ENCODE measurements at places on chromosomes 7 and 10.
A peak's percentile ranks its signal among the peaks of the same experiment; 100 is the strongest.

GRCh38 chr10:31871266-31872065 lies 57.2 kb downstream of the ARHGAP12 start:
- DNase-seq: no peak

GRCh38 chr7:80707318-80707717 lies 68.9 kb downstream of the CD36 start:
- DNase-seq: peak; percentile 60

DNA sequence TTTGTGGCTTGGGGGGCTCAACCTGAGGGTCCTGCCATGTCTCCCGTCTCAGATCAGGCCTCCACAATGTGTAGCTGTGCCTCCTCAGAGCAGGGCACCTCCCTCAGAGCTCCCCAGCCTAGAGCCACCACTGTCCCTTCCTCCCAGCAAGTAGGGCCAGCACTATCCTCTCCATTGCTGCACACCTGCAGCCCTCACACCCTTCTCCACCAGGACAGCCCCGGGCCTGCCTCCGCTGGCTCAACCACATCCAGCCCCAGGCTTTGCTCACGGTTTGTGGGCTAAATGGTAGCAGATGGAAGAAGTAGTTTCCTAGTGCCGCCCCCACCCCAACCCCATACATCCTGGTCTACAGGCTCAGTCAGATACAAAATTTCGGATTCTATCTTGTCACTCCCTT lies 10.1 kb downstream of the NFKB2 start:
- no peak for DNase-seq

GRCh38 chr7:133135451-133135850 lies 53.6 kb upstream of the CHCHD3 start:
- DNase-seq: peak; percentile 13
